Right atrium auricular region (tissue), 2 donors: ENCODE measurements at places on chromosomes 3 and 15. TPM values are rescaled to one million over a fixed set of nuclear protein-coding genes. Genes with fewer than 3 reads are reported as not detected.

DNA sequence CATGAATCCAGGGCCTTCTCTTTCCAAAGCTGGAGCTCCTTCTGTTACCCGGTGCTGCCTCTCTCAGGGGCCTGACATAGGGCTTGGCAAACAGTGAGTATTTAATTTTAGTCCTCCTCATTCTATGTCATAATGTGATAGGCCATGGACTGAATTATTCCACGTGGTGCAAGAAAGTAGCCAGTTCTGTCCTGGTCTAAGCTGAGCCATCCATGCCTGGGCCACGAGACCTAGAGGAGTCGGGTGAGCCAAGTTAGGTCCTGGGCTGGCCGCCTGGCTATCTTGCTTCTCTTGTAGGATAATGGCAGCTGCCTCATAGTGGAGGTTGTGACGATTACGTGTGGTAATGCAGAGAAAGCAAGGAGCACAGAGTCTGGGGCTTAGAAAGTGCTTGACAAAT, 170.6 kb downstream of the FAM43A start:
- no peak for DNase-seq
- no peaks in the 10 kb centered on the region for H3K36me3 ChIP-seq
- H3K4me1 ChIP-seq: no peaks in the 10 kb centered on the region
- no peaks in the 10 kb centered on the region for H3K27me3 ChIP-seq
- no peak overlapping the region for H3K4me3 ChIP-seq

DNA sequence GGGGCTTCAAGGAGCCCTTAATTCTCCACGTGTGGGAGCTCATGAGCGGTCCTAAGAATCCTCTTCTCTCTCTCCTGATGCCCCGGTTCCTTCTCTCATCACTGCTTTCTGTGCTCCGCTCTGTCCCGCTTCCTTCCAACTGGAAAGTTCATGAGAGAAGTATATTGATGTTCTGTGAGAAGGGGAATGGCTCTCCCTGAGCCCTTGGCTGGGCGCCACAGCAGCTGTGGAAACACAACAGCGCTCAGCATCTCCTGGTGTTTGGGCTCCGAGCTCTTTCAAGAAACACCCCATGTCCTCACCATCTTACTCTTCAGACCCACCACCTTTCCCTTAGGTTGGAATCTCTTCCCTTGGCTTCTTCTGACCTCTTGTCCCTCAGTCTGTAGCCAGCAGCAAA, 161.7 kb downstream of the VGLL4 start:
- no peaks in the 10 kb centered on the region for H3K27me3 ChIP-seq
- DNase-seq: peak; percentile 78
- no peaks in the 10 kb centered on the region for H3K36me3 ChIP-seq

The GATM gene
- 36.0 TPM for total RNA-seq

GRCh38 chr3:7646851-7647250, 785.9 kb downstream of the GRM7 start:
- no peaks in the 10 kb centered on the region for H3K27me3 ChIP-seq
- DNase-seq: no peak
- no peak overlapping the region for H3K4me3 ChIP-seq

The TM4SF4 gene
- not detected for total RNA-seq

DNA sequence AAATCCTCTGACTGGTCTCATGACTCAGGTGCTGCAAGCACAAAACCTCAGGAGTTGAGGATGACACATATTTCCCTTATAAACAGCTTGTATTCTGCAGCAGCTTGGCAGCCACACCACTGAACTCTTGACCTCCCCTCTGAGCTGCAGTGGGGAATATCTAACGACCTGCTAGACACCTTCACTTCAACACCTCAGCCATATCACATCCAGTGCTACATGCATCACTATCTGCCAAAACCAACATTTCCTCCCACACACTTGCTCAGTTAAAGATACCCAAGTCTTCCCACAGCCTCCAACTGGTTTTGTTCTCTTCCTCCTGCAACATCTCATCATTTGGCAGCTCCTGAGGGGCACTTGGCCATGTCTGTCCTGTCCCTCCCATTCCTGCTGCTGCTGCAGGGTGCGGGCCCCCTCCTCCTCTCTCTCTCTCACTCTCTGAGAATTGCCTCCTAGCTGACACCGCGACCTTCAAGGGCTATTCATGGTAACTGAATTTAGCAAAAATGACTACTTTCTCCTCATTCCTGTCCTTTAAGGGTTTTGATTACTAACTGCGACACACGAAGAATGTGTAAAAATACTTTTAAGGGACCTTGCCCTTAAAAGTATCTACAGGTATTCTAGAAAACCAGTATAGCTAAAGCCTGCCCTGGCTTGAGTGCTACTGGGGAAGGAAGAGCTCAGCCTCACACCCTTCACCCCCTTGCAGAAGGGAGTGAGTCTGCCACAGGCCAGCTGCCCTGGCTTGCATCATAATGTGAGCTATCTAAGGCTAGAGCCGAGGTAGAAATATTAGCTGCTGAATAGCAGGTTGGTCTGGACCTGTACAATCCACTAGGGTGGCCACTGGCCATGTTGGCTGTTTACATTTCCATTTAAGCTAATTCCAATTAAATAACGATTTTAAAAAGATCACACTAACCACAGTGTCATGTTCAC, 5.0 kb upstream of the CCR9 start:
- DNase-seq: no peak
- no peak overlapping the region for H3K27ac ChIP-seq
- H3K4me3 ChIP-seq: no peak overlapping the region
- H3K27me3 ChIP-seq: no peaks in the 10 kb centered on the region
- H3K36me3 ChIP-seq: no peaks in the 10 kb centered on the region

The CACNA1D gene
- 2.7 TPM for total RNA-seq

The ALS2CL gene
- 12.5 TPM for total RNA-seq

GRCh38 chr3:158381262-158381868, 189.6 kb upstream of the MLF1 start:
- no peaks in the 10 kb centered on the region for H3K36me3 ChIP-seq
- H3K4me1 ChIP-seq: no peaks in the 10 kb centered on the region
- H3K27me3 ChIP-seq: no peaks in the 10 kb centered on the region
- H3K4me3 ChIP-seq: no peak overlapping the region

GRCh38 chr3:110165370-110165743, 828.0 kb upstream of the DPPA4 start:
- no peak overlapping the region for H3K4me3 ChIP-seq
- H3K36me3 ChIP-seq: no peaks in the 10 kb centered on the region
- no peak overlapping the region for H3K27ac ChIP-seq
- DNase-seq: no peak
- no peaks in the 10 kb centered on the region for H3K4me1 ChIP-seq
- H3K27me3 ChIP-seq: no peaks in the 10 kb centered on the region

- no peak for DNase-seq
- H3K27ac ChIP-seq: no peak overlapping the region
- H3K27me3 ChIP-seq: no peaks in the 10 kb centered on the region
- H3K4me1 ChIP-seq: peaks cover 3% of the 10 kb centered on the region
- no peak overlapping the region for H3K4me3 ChIP-seq
Measured at GRCh38 chr3:143835312-143835711, 13.0 kb downstream of the SLC9A9 start.
